ENCODE measurements at places on chromosomes 13 and 19.

DNA sequence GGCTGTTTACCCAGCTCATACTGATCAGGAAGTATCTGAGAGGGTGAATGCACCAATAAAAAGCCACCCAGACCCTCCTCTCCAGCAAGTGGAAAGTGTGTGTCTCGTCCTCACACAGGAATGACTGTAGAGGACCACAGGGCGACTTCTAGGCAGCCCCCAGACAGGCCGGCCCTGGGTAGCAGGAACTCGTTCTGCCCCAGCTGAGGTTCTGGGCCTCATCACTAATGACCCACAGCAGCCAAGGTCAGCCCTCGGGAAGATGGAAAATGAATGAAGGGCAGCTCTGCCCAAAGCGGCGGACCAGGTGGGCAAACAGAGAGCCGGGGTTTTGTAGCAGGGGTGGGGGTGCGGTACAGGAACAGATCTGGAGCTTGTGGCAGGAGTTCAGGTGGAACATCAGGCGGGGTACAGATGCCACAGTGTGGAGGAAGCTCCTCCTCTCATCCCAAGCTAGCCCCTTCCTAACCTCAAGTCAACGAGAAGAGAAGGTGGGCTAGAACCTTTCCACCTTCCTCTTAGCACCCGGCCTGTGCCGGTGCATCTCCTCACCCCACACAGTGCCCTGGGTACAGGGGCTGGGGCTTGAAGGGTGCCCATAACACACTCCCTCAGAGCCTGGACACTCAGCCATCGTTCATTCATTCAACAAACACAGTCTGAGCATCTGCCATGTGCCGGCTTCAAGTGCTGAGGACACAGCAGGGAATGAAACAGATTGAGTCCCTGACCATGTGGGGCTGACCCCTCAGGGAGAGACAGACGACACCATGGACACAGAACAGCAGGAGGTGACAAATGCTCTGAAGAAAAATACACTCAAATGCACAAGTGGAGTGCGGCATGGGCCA lies 36.2 kb downstream of the RFX2 start:
- no peak for DNase-seq

DNA sequence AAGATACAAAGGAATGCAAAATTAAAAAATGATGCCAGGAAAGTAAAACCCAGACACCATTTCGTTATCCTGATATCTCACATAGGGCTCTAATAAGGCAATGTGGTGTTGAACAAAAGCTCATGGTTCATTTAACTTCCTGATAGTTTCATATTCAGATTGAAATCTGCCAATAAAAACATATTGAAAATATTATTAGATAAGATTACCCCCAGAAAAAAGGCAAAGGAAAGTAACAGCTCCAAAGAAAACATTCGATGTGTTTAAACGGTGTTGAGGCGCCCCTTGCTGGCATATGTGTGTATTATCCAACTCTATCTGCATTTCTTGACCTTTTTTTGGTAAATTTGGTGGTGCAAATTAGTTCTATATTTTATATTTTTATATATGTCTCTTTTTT lies 75.9 kb downstream of the ESD start:
- no peak for DNase-seq

DNA sequence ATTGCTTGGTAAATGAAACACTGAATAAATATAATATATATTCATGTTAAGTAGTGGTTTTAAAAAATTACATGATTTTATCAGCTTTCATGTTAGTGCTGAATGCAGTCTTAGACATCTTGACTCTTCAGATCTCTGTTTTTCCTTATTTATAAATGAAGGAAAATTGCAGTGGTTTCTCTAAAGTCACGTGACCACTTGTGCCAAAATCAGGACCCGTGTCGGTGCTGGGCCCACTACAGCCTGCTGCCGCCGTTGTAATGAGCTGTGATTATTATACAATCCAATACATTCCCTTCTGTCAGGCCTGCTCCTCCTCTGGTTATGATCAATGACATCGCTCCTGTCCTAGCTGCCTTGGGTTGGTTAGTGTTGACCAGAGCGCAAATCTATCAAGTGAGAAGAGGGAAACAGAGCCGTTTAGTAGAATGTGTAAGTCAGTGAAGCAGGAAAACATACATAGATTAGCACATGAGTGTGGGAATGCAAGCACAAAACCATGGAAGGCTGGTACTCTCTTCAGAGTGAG lies 88.2 kb downstream of the AKAP11 start:
- DNase-seq: no peak

DNA sequence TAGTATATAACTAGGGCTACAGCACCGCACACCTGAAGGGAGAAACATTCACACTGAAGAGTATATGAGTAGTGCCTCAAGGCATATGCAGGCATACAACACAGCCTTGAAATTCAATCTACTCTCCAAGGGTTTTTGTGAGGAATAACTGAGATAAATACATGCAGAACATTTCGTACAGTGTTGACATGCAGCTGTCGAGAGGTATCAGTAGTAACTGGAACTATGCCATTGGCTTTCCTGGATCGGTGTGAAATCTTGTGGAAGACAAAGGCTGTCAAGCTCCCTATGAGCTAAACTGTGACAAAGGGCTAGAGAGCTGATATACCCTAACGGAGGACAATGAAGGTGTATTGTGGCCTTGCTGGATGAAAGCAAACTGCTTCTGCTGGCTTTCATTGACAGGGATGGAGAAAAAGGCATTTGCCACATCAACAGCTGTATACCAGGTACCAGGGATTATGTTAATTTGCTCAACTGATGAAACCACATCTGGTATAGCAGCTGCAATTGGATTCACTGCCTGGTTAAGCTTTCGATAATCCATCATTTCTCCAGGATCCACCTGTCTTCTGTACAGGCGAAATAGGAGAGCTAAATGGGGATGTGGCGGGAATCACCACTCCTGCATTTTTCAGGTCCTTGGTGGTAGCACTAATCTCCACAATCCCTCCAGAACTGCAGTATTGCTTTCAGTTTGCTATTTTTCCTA lies 16.3 kb downstream of the MTRF1 start:
- DNase-seq: no peak

- DNase-seq: no peak
Measured at GRCh38 chr13:21595546-21595822, 8.5 kb downstream of the MICU2 start.

DNA sequence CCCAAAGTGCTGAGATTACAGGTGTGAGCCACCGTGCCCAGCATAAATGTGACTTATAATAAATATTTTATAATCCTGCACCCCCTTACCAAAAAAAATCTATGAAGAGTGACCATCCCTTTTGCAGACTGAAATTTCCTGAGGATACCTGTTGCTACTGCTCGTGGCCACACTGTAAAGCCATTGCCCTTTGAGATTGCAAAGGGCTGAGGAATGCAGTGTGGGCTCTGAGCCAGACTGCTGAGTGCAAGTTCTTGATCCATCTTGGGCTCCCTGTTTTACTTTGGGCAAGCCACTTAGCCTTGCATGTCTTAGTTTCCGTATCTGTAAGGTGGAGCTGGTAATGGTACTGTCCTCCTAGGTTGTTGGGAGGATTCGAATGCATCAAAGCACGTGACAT lies 23.4 kb downstream of the SIPA1L3 start:
- DNase-seq: no peak
